ENCODE measurements at places on chromosomes 13 and 19. TPM values are rescaled to one million over a fixed set of nuclear protein-coding genes. Genes with fewer than 3 reads are reported as not detected.
A peak's percentile ranks its signal among the peaks of the same experiment; 100 is the strongest.

- DNase-seq = no peak
- H3K27me3 ChIP-seq = peaks cover 4% of the 10 kb centered on the region
These were observed 81.6 kb downstream of the OLFM4 start for GRCh38 chr13:53110181-53110580.

DNA sequence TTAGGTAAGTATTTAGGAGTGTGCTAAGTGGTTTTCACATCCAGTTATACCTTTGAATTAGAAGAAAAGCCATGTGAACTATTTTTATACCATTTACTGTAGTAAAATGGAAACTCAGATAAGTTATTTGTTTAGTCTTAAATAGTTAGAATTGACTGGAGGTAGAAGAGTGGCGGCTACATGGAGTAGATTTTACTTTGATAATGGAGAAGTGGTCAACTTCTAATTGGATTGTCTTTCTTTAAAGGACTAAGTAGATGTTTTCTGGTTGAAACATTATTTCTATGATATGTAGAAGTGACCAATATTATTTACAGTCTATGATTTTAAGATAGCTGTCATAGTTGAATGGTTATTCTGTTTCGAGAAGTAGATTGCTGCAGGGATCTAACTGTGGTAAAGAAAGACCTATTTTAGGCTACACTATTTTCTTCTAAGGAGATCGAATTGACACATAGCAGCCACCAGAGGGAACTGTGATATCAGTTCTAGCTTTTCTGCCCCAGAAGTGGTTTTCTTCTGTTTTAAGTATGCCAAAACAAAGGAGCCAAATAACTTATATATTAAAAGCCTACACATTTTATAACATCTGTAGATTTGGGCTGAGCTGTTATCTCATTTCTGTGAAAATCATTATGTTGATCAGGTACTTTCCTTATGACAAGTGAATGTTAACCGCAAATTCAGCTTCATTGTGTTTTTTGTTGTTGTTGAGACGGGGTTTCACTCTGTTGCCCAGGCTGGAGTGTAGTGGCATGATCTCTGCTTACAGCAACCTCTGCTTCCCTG is 26.1 kb downstream of the ZMYM2 start:
- peak; percentile 32 for DNase-seq
- no peaks in the 10 kb centered on the region for H3K27me3 ChIP-seq
- H3K27ac ChIP-seq = peak overlapping the region; percentile 73

GRCh38 chr13:20547479-20547908 is 19.5 kb upstream of the IFT88 start:
- no peak overlapping the region for H3K4me3 ChIP-seq
- no peaks in the 10 kb centered on the region for H3K36me3 ChIP-seq
- H3K27me3 ChIP-seq = no peaks in the 10 kb centered on the region
- peaks cover 10% of the 10 kb centered on the region for H3K4me1 ChIP-seq
- DNase-seq = no peak
- no peak overlapping the region for H3K27ac ChIP-seq

DNA sequence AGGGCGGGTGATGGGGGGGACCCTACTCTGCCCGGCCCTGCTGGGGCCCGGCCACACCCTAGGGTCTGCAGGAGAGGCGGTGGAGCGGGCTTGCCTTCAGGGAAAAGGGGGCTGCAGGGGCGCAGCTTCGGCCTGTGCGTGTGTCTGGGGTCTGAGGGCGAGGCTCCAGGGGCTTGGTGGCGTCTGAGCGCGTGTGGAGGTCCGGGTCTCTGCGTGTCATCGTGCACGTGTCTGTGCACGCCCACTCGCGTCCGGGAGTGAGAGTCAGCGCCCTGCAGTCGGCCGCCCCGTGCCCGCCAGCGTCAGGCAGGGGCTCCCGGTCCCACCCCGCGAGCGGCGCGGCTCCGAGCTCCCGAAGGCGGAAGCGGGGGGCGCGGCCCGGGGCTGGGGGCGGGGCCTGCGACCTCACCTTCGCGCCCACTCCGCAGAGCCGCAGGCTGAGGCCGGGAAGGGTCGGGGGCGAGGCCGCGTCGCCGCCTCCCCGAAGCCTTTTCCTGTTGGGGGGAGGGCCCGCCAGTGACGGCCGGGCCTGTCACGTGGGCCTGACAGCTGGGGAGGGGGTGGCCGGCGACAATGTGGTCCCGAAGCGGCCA is at the start of gene ARHGAP45:
Gene ARHGAP45, plus strand, starts transcription at position 420 of the 593 bp plus-strand sequence. CDS start 239 bp downstream, outside the sequence.
- H3K27me3 ChIP-seq = no peaks in the 10 kb centered on the region
- peaks cover 29% of the 10 kb centered on the region for H3K4me1 ChIP-seq
- peak within 1 kb of the TSS; percentile 91 for H3K27ac ChIP-seq

DNA sequence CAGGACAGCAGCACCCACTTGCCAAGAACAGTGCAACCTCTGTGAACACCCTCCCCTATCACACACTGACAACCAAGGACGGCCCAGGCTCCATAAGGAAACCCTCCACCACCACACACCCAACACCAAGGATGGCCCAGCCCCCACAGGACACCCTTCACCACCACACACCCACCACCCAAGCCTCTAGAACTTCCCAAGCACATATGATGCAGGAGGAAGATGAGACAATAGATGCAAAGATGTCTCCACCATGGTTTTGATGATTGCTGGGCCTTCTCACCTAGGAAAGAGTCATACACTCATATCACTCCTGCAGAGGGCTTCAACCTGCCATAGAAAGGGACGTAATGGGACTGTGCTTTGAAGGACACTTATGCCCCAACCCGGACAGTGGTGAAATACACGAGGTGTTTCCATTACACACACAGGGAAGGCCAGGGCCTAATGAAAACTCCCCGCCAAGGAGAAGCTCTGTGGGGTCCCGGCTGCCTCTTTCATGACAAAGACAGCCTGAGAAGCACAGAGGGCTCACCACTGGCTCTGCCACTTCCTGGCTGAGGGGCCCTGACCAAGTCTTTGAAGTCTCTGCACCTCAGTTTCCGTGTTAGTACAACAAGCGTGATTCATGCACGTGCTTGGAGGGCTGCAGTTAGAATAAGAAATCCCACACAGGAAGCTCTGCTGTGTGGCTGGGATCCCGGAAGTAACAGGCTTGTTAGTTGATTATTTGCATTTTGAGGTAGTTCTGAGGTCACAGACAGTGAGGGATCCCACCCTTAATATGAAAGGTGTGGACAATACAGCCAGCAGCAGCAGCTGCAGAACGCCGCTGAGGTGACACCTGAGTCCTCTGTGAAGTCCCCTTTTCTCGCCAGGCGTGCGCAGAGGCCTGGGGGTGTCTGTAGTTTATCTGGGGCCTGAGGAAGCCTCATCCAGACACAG is 61.9 kb upstream of the ATP12A start:
- H3K4me3 ChIP-seq = peak overlapping the region; percentile 23
- no peaks in the 10 kb centered on the region for H3K27me3 ChIP-seq
- H3K36me3 ChIP-seq = no peaks in the 10 kb centered on the region

GRCh38 chr19:40604647-40605215 is 3.6 kb downstream of the LTBP4 start:
- peaks cover 65% of the 10 kb centered on the region for H3K4me1 ChIP-seq
- no peaks in the 10 kb centered on the region for H3K36me3 ChIP-seq
- peak; percentile 40 for DNase-seq
- peaks cover 11% of the 10 kb centered on the region for H3K27me3 ChIP-seq
- H3K4me3 ChIP-seq = peak overlapping the region; percentile 81

DNA sequence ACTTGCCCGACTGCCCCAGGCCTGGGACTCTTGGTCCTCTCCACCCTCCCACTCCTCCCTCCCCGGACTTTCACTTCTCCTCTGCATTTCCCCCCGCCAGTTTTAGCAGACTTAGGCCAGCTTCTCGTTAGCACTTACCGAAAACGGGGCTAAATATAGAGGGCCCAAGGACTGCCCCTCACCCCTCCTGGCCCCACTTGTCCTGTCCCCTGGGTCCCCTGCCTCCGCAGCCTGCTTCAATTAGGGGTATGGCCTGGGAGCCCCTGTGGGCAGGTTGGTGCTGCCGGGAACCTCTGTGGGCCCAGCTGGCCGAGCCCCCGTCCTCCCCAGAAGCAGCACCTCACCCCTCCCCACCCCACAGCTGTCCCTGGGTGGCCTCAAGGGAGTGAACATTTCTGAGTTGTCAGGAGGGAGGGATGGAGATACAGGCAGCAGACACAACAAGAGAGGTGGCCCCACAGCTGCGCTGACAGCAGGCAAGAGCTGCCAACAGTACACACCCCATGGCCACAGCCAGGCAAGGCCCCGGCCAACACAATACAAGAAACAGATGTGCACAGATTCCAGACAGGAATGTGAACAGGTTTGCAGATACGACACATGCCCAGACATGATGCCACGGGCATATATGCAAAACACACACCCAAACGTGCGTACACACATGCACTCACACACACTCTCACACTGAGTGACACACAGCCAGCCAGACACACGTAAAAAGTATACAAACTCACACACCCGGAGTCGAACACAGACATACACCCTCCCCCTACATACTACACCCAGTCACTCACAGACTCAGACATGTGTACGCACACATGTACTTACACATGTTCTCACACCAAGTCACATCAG is 2.6 kb downstream of the POU2F2 start:
- peak overlapping the region; percentile 69 for H3K27ac ChIP-seq
- no peaks in the 10 kb centered on the region for H3K27me3 ChIP-seq
- no peak for DNase-seq
- peaks cover 62% of the 10 kb centered on the region for H3K4me1 ChIP-seq
- H3K36me3 ChIP-seq = peaks cover 1% of the 10 kb centered on the region
- H3K4me3 ChIP-seq = peak overlapping the region; percentile 51

DNA sequence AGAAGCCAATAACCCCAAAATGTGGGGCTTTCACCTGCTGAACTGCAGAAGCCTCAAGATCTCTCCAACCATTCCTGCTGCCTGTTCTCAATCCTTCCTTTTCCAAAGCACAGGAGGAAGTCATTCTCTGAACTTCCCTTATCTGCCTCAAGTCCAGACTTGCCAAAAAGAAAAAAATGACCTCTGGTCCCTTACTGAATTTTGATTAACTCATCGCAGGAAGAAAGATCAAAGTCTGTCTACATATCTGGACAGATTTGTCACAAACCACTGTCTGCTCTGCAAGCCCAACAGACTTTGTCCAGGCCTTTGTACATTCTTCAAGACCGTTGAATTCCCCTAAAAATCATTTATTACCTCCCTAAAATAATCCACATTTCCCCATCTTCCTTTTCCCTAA is 126.5 kb upstream of the NBEA start:
- no peaks in the 10 kb centered on the region for H3K36me3 ChIP-seq
- H3K27me3 ChIP-seq = no peaks in the 10 kb centered on the region
- no peaks in the 10 kb centered on the region for H3K4me1 ChIP-seq
- no peak for DNase-seq

KCNN4 gene
- total RNA-seq = 120 TPM

NAPA gene
- total RNA-seq = 70.4 TPM

Data from activated CD4-positive, alpha-beta memory T cell treated with anti-CD3 and anti-CD28 coated beads for 36 hours (primary cell).